ENCODE measurements at places on chromosomes 12 and 14.

- DNase-seq, result peak; percentile 32
These were observed 76.8 kb downstream of the HSD17B6 start for GRCh38 chr12:56839915-56840325.

DNA sequence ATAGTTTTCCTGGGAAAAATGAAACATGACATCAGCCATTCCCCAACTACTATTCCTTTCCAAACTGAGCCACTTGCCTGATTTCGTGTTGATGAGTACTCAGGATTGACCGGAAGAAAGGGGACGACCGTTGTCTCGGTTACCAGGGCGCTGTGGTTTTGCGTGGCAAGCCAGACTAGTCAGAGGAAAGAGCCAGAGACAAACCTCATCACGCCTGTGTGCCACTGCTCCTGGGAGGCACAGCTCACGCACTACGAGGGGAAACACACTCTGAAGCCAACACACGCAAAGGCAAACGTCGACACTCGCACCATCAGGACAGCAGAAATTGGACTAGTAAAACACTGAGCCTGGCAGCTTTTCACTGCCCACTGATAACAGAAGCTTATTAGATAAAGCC is 35.0 kb downstream of the GIT2 start:
- no peak for DNase-seq

GRCh38 chr12:85466890-85467289 is 186.9 kb downstream of the ALX1 start:
- no peak for DNase-seq

DNA sequence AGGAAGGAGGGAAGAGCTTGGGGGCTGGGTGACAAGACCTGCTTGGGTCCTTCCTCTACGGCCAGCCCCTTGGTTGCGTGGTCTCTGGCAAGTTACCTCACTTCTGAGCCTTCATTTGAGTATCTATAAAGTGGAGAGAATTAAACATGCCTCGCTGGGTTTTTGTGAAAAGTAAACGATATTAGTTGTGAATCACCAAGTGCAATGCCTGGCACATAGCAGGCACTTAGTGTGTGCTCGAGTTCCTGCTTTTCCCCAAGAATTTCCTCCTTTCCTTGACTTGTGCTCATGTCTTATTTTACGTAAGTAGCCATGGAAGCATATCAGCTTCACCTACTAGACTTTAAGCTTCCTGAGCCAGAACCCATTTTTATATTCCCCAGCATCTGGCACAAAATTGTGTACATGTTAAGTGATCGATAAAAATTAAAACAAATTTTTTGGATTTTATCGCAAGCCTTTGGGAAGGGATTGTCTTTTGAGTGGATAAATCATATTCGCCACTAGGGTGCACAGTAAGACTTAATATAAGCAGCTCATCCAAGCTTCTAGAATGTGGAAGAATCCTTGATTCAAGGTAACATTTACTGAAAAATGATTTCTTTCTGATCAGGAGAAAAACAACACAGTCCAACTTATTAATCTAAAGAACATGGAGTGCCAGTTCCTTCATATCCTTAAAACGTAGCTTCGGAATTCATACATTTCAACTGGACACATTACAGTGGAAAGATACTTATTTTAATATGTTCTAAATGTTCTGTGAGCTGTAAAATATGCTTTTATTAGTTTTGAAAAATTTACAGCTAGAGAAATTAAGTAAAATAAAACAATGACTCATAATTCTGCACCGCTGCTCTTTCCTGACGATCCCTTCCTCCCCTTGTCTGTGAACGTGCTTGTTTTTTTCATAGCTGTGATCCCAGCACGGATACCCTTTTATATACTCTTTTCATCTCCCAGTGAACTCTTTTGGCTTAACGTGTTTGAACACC is 62.0 kb downstream of the SLC25A47 start:
- no peak for DNase-seq

GRCh38 chr14:76098047-76098446 is 53.7 kb upstream of the GPATCH2L start:
- DNase-seq, result no peak

DNA sequence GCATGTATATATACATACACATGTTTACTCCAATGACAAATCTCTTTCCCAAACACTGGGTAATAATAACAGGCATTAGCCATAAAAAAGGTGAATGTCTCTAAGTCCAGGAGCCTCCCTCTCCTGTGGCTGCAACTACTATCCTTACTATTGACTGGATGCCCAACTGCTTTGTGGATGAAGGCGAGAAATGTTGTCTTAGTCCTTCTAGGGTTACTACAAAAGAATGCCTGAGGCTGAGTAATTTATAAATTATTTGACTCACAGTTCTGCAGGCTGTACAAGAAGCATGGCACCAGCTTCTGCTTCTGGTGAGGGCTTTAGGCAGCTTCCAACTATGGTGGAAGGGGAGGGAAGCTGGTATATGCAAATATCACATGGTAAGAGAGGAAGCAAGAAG is 366.0 kb upstream of the DDHD1 start:
- no peak for DNase-seq

DNA sequence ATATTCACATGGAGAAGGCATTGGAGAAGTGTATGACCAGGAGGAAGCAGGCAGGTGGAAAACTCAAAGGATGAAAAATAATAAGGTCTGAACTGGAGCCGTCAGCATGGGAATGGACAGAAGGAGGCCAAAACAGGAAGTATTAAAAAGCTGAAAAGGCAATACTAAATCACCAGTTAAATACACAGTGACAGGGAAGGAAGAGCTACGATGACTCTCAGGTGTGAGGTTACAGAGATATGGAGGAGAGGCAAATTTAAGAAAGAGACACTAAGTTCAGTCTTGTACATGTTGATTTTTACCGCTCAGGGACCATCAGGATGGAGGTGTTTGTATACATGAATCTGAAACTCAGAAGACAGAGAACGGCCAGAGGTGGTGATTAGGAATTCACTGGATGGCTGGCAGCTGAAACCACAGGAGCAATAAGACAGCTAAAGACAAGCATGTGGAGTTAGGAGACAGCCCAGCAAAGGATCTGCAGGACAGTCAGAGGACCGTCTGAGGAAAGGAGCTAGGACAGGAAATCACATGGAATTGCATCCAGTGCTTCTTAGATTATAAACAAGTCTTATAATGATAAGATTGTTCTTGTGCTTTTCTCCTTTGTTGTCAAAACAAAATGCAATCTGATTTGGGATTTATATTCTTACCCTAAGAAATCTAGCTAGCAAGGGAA is 33.9 kb upstream of the CDKN3 start:
- DNase-seq, result no peak

GRCh38 chr14:50862036-50862570 is 9.8 kb upstream of the ABHD12B start:
- DNase-seq, result no peak

DNA sequence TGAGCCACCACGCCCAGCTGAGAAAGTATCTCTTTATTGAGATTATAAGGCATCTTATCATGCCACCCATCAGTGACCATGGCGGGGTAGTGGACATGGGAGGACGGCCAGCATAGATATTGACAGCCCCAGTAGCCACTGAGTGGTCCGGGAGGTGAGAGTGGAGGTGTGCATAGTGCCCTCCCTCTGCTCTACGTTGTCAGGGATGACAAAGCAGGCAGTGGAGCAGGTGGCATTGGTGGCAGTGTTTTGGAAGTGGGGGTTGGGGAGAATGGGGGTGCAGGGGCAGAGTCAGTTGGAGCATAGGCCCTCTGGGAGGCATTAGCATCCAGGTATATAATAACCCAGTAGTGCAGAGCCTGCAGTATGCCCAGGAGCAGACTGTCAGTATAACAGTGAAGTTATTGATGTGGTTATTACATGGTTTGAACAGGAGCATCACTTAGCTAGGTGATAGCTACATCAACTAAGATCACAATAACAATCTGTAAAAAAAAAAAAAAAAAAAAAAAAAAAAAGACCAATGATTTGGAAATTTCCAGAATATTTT is 41.1 kb downstream of the GNG2 start:
- DNase-seq, result no peak

DNA sequence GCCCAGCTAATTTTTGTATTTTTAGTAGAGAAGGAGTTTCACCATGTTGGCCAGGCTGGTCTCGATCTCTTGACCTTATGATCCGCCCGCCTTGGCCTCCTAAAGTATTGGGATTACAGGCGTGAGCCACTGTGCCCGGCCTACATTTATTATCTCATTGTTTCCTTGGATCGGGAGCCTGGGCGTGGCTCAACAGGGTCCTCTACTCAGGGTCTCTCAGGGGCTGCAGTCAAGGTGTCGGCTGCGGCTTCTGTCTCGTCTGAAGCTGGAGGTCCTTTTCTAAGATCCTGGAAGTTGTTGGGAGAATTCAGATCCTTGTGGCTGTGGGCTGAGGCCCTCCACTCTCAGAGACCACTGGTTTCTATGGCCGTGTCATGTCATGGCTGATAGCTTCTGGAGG is 65.5 kb upstream of the SCN8A start:
- DNase-seq, result no peak

DNA sequence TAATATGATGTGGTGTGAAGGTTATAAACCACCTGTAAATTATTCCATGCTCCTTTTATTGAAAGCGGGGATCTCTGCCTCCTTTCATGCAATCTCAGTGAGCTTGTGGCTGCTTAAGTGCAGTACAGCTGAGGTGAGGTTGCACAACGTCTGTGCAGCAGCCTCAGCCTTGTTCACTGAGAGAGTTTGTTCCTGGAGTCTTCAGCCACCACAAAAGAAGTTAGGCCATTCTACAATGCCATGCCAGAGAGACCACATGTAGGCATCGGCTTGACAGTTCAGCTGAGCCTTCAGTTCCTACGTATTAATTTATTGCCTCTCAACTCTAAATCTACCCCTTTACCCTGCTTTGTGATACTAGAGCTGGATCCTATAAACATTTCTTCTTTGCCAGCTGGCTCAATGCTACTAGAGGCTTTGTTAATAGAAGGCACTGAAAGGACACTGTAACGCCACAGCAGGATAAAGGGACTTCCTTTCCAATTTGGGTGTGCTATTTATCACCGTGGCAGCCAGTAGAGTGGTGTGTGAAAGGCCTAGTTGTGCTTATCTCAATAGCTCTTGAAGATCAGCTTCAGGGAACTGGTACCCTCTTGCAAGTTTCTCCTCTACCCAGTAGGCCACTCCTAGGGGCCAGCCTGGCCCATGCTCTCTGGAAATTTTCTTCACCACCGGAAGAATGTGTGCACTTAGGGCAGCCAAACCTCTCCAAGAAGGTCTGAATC is 337.7 kb downstream of the IPO8 start:
- no peak for DNase-seq

GRCh38 chr12:80807640-80808288 is 91.1 kb downstream of the MYF5 start:
- DNase-seq, result no peak

DNA sequence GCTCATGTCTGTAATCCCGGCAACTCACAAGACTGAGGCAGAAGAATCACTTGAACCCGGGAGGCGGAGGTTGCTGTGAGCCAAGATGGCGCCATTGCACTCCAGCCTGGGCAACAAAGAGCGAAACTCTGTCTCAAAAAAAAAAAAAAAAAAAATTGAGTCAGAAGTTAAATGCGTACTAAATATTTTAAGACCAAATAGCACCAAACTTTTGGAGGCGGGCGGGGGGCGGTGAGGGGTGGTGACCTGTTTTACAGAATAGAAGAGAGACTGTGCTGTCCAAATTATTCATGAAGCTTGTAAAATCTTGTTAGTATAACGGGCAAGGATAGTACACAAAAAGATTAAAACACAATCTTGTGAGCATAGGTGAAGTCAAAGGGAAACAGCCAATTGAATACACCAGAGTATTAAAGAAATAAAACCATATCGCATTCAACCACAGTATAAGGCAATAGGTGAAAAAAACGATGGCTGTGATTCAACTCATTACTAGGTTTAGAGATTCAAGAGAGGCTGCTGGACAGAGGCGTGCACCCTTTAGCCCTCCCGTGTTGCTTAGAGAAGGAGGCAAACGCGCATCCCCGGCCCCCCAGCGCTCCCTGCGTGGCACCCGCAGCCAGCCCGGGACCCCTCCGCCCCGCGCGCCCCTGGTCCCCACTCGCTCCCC is 571 bp downstream of the ZNF891 start:
- DNase-seq, result no peak

DNA sequence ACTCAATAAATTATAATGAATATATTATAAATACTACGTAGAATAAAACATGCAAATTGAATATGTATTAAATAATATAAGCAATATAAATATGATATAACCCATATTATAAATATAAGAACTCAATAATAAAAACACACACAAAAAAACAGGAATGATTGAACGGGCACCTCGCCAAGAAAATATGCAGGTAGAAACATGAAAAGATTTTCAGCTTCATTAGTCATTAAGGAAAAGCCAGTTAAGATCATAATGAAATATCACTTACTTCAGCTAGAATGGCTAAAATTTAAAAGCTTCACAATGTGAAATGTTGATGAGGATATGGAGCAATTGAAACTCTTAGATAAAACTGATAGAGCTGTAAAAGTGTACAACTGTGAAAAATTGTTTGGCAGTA is 17.8 kb upstream of the SEL1L start:
- no peak for DNase-seq

DNA sequence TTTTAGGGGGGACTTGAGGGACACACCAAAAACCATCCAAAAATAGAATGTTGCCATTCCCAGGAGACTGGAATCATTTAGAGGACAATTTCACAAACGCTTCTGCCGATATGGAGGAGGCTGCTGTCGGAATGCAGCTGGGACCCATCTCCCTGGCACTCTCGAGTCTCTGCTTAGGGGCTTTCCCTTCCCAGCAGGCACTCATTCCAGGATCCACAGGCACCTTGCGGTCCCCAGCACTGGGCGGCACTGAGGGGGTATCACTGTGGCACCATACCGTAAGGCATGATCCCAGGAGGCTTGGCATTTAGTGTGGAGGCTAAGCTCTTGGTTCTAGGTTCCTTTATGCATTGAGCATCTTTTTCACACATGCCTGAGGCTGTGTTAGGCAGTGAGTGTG is 36.6 kb upstream of the LTBP2 start:
- DNase-seq, result no peak

GRCh38 chr12:93113317-93114006 is 184.4 kb upstream of the EEA1 start:
- no peak for DNase-seq

DNA sequence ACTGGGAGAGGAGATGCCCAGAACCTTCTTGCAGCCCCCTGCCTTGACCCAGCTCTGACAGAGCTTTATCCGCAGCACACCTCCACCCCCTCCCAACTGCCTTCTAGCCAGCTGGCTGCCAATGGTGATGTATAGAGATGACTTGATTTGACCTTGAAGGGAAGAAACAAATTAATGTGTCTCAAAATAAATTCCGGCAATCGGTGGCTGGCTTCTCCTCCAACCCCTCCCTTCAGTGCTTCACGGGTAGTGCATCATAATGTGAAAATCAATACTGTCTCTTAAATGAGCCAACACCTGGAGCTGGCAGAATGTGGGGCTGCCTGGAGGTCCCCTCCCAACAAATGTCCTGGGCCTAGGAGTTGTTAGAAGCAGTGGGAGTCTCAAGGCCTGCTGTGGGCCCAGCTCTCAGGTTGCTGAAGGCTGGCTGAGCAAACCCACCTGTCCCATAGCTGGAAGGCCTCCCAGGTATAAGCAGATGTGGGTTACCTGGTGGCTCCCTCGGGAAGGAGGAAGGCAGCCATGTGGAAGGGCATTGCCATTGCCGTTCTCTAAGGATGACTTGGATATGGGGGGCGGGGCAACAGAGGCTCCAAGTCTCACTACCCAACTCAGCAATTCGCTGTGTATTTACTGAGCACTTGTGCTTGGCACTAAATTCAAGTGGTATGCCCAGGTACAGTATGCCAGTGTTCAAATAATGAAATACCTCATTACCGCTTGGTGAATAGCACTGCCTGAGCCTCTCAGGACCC is 23.2 kb downstream of the HSPB8 start:
- DNase-seq, result no peak

- no peak for DNase-seq
These were observed 1271.0 kb downstream of the LRFN5 start for GRCh38 chr14:42877716-42878115.

GRCh38 chr12:117643971-117644370 is 282.5 kb upstream of the NOS1 start:
- no peak for DNase-seq
